H7 (cell line): ENCODE measurements at places on chromosomes 4 and X. TPM values are rescaled to one million over a fixed set of nuclear protein-coding genes. Genes with fewer than 3 reads are reported as not detected.
A peak's percentile ranks its signal among the peaks of the same experiment; 100 is the strongest.

The DCHS2 gene
- 0.55 and 1.0 TPM in 2 replicates for total RNA-seq

The CXCL6 gene
- total RNA-seq, result 0.17 and 1.2 TPM in 2 replicates

The ARHGAP4 gene
- 39.4 and 51.3 TPM in 2 replicates for total RNA-seq

The VBP1 gene
- total RNA-seq, result 73.6 and 89.6 TPM in 2 replicates

The ETDA gene
- not detected in 2 replicates for total RNA-seq

The LNX1 gene
- 1.6 and 2.7 TPM in 2 replicates for total RNA-seq

The IL1RAPL1 gene
- total RNA-seq, result 2.3 and 2.9 TPM in 2 replicates

The PPP2R2C gene
- 7.2 and 7.6 TPM in 2 replicates for total RNA-seq

The SSX2 gene
- total RNA-seq, result 0.45 TPM in 1 of 2 replicates, not detected in the other

The TASL gene
- total RNA-seq, result not detected in 2 replicates

The PARM1 gene
- 2.5 TPM in 2 replicates for total RNA-seq

The CENPE gene
- 10.6 and 21.5 TPM in 2 replicates for total RNA-seq

The NHSL2 gene
- total RNA-seq, result 3.7 and 7.5 TPM in 2 replicates

The GJB1 gene
- 0.10 TPM in 1 of 2 replicates, not detected in the other for total RNA-seq

The MAN2B2 gene
- total RNA-seq, result 3.4 and 4.4 TPM in 2 replicates

The SPATA4 gene
- not detected in 2 replicates for total RNA-seq

The ARHGAP6 gene
- 1.7 and 2.0 TPM in 2 replicates for total RNA-seq

The MAGEE2 gene
- total RNA-seq, result not detected in 2 replicates

The UTP14A gene
- total RNA-seq, result 16.2 and 16.3 TPM in 2 replicates

The SPIN2A gene
- total RNA-seq, result 1.4 and 2.0 TPM in 2 replicates

The NLRP2B gene
- total RNA-seq, result not detected in 2 replicates

The MMGT1 gene
- total RNA-seq, result 15.5 and 17.4 TPM in 2 replicates

The BANK1 gene
- total RNA-seq, result 1.3 TPM in 1 of 2 replicates, not detected in the other

The XKRX gene
- 0.41 and 0.90 TPM in 2 replicates for total RNA-seq

DNA sequence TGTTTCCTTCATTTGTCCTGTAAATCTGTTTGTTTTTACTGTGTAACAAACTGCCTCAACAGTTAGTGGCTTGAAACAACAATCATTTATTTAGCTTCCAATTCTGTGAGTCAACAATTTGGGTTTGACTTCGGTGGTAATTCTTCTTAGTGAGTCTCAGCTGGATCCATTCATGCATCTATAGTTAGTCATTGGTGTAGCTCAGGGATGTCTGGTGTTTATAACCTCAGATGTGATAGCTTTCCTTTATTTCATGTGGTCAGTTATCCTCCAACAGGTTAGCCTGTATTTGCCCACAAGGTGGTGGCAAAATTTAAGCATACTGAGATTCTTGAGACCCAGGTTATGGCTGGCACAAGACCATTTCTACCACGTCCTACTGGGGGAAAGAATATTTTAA lies 1267.2 kb downstream of the RAPGEF2 start:
- DNase-seq, result no peak

GRCh38 chr4:101950258-101950979 lies 159.9 kb downstream of the BANK1 start:
- no peak for DNase-seq

- no peak for DNase-seq
Measured at GRCh38 chrX:13776387-13776786, 40.5 kb downstream of the GPM6B start.

DNA sequence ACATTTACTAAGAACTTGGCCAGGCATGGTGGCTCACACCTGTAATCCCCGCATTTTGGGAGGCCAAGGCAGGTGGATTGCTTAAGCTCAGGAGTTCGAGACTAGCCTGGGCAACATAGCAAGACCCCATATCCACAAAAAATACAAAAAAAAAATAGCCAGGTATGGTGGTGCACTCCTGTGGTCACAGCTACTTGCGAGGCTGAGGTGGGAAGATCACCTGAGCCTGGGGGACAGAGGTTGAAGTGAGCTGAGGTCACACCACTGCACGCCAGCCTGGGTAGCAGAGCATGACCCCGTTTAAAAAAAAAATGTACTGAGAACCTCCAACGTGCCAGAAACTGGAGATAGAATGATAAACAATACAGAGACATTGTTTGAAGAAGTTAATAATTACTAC lies 8.0 kb downstream of the OPRPN start:
- DNase-seq, result no peak

DNA sequence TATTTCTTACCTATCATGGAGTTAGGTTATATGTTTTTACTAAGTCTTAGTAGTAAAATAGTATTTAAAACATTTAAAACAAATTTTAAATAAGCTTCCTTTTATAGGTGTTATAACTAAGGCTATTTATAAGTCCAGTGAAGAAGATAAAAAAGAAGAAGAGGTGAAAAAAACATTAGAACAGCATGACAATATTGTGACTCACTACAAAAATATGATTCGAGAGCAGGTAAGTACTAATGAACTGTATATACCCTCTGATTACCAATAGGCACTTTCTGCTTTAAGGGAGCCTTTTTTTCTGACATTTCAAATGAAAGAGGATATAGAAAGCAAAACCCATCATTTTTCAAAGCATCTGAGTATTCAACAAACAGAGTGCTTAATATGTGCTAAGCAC lies 76.6 kb downstream of the USO1 start:
- no peak for DNase-seq

DNA sequence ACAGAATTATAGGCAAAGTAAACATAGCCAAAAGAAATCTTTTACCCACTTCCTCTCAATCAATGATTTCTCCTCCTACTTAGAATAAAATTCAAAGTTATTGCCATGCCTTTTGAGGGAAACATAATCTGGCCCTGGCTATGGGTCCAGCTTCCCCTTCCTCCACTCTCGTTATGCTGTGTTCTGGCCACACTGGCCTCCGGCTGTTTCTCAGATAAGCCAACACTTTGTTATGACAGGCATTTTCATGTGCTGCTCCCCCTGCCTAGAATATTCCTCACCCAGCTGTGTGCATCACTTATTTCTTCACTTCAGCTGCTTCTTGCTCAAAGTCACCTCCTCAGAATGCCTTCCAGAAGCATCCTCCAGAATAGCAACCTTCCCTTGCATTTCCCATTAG lies 386.6 kb upstream of the AADAT start:
- no peak for DNase-seq

GRCh38 chr4:123325241-123325681 lies 71.3 kb upstream of the SPRY1 start:
- DNase-seq, result no peak

DNA sequence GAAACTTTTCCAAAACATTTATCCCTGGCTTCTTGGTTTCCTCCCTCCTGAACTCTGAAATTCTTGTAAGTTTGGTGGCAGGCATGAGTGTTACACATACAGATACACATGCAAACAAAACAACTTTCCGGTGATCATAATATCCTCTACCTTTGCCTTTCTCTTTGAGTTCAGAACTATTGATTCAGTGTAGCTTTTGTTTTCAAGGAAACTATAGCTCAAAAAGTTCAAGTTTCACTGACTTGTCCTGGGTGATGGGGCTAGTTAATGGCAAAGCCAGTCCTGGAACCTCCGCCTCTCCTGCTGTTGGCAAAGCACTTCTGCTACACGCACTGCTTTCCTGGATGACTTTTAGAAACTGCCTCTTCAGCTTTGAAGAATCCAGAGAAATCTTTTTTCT lies 177.3 kb upstream of the FAT1 start:
- no peak for DNase-seq

GRCh38 chr4:1851575-1852410 lies 4.2 kb downstream of the LETM1 start:
- peak; percentile 59 for DNase-seq

GRCh38 chr4:40731792-40732245 lies 17.9 kb upstream of the NSUN7 start:
- no peak for DNase-seq

- no peak for DNase-seq
Measured at GRCh38 chrX:49704691-49705404, 9.1 kb upstream of the PAGE1 start.

GRCh38 chr4:55949482-55949802 lies 697 bp downstream of the CEP135 start:
- DNase-seq, result no peak

GRCh38 chr4:98284640-98285046 lies 23.5 kb downstream of the RAP1GDS1 start:
- DNase-seq, result peak; percentile 30

GRCh38 chr4:8355864-8356565 lies 84.5 kb downstream of the ACOX3 start:
- DNase-seq, result no peak

GRCh38 chr4:123073650-123074049 lies 151.3 kb upstream of the NUDT6 start:
- DNase-seq, result no peak

- DNase-seq, result no peak
Measured at GRCh38 chrX:110614596-110614995, 181.0 kb downstream of the CHRDL1 start.

DNA sequence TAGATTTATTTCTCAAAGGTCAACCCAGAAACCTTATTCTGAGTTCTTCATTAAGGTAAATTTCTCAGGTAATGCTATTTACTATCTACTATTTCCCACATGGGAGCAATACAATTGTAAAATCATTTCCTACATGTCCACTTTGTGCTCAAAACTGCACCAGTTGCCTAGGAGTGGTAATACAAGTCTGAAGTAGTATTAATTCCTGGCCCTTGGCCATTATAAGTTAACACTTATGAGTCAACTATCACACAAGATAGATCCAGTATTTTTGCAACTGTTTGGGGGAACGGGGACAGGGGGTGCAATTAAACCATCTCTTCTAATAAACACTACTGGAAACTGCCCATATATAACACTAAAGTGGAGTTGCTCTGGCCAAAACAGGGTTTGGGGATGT lies 48.9 kb downstream of the ACSL4 start:
- DNase-seq, result no peak

- no peak for DNase-seq
Measured at GRCh38 chr4:3701736-3702560, 64.2 kb upstream of the ADRA2C start.

- DNase-seq, result no peak
Measured at GRCh38 chr4:103204111-103204510, 6.0 kb upstream of the CENPE start.

DNA sequence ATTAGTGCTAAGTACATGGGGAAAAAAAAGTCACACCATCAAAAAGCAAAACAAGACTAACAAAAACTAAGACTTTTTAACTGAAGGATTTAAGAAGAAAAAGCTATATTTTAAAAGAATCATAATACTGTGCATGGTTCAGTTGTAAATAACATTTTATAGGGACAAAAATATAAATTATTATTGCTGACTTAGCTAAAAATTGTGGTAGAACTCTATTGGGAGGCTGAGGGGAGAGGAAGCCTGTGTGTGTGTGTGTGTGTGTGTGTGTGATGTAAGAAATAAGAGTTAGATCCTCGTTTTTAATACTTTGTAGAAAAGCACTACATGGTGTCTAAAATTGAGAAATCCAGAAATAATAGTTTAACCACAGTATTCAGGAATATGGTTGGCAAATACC lies 1950.9 kb upstream of the TENM3 start:
- DNase-seq, result no peak

DNA sequence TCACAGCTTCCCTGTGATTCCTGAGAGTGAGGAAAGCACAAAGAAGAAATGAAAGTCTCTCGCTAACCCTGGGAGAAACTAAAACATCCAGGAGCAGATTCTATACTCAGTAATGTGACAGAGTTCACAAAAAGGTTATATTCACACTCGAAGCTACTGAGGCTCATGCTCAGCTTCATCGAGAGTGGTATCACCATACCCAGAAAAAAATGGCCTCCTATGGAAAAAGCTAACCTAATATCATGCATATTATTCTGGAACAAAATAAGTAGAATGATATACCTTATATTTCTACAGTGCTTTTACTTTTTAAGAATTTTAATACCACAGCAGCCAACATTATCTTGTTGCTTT lies 13.5 kb upstream of the CDKN2AIP start:
- no peak for DNase-seq

- no peak for DNase-seq
Measured at GRCh38 chr4:89539374-89539773, 231.8 kb upstream of the GPRIN3 start.

DNA sequence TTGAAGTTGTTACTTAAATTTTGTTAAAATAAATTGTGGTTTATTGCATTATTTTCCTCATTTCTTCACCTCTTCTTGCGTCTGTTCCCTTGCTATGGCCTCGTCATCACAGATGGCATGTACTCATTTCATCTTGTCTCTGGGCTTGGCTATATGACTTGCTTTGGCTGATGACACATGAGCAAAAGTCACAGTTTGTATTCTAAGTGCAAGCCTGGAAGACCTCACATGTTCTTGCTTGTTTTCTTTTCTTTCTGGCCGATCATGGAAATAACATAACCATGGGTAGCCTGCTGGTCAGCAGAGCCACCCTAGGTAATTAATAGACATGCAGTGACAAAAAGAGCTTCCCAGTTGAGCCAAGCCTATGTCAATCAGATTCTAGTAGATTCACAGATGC lies 527.9 kb downstream of the SPRY1 start:
- no peak for DNase-seq

GRCh38 chrX:9591496-9591895 lies 126.6 kb downstream of the TBL1X start:
- DNase-seq, result no peak

DNA sequence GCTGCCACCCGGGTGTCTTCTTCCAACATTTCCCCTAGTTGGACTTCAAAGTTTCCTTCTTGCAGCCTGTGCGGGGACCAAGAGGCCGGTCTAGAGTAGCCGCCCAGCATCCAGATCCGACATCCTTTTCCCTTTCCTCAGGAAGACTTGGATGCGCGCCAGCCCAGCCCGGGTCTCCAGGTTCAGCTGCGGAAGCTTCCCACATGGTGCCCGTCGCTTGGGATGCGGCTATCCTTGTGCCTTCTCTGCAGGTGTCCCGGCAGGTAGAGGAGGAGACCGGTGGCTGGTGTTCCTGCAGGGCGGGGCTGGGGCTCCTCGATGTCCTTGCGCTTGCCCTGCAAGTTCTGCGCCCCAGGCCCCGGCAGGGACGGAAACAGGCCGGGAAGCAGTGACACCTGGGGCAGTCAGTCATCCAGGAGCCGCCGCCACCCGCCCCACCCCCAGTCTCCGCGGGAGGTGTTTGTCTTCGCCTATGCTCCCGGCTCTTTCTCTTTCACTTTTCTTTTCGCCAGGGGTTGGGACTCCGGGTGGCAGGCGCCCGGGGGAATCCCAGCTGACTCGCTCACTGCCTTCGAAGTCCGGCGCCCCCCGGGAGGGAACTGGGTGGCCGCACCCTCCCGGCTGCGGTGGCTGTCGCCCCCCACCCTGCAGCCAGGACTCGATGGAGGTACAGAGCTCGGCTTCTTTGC lies at the start of gene IL15:
Gene IL15, plus strand, starts transcription at position 502 of the 689 bp plus-strand sequence. CDS start 82,882 bp downstream, outside the sequence.
- DNase-seq, result peak; percentile 79

- DNase-seq, result no peak
Measured at GRCh38 chrX:56313308-56313707, 81.2 kb downstream of the KLF8 start.

DNA sequence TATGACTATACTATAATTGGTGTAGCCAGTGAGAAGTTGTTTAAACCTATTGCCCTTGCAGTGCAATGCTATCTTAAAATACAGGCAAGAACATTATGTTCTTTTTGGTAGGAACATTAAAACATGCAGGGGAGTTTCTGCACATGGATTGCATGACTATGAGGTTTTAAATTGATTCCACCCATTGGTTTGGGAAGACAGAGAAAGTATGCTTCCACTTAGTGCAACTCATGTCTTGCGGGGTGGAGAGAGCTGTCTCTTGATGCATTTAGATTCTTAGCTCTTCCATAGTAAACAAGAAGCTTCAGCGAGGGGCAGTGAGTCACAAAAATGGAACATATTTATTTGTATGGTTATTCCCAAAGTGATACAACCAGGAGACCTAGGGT lies 39.5 kb upstream of the RASL11B start:
- no peak for DNase-seq

GRCh38 chr4:110639207-110640090 lies 16.6 kb upstream of the PITX2 start:
- DNase-seq, result peak; percentile 70

- peak; percentile 7 for DNase-seq
Measured at GRCh38 chrX:46710927-46711623, 47.8 kb downstream of the SLC9A7 start.

- peak; percentile 21 for DNase-seq
Measured at GRCh38 chr4:147683188-147683591, 773 bp downstream of the PRMT9 start.
